Activated CD8-positive, alpha-beta memory T cell treated with anti-CD3 and anti-CD28 coated beads for 24 hours (primary cell): ENCODE measurements at places on chromosomes 12 and 14.

DNA sequence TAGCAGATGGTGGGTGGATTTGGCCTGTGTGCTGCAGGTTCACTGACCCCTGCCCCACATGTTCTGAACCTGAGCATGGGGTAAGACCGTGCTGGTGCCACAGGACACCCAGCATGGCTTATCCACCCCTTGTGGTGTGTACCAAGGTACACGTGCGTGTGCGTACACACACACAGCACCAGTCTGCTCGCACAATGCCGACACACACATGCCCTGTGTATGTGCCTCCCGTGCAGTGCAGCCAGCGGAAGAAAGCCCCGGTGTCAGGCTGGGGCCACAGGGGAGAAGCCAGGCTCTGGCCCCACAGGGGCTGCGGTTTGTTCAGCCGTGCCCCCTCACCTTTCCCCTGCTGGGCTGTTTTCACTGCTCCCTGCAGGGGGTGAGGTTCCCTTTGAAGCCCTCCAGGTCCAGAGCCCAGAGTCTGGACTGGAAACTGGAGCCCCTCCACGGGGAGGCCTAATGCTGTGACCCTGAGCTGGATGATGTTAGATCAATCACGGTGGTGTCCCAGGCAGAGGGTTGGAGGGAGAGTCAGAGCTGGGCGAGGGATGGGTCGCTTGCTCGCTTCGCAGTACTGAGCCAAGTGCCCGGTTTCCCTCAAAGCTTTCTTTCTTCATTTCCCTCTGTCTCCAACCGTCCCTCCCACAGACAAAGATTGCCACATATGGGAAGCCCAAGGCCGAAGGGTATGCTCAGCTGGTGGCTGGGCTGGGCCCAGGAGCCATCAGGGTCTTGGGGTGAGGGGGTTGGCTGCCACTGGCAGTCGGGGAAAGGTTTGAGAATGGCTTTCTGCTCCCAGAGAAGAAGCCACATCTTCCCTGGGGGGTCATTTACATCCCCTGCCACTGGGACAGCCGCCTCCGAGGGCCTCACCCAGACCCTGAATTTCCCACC, 6.2 kb downstream of the DTX1 start:
- DNase-seq, result no peak

- no peak for DNase-seq
Measured at GRCh38 chr14:51871846-51872245, 11.4 kb downstream of the GNG2 start.

- DNase-seq, result no peak
Measured at GRCh38 chr14:35632676-35633075, 98.7 kb downstream of the INSM2 start.

GRCh38 chr14:74141703-74142102, 56.9 kb downstream of the LIN52 start:
- DNase-seq, result no peak

GRCh38 chr14:32939254-32940065, 781 bp downstream of the NPAS3 start:
- peak; percentile 59 for DNase-seq
